ENCODE measurements at places on chromosomes 6 and 20.
A peak's percentile ranks its signal among the peaks of the same experiment; 100 is the strongest.

DNA sequence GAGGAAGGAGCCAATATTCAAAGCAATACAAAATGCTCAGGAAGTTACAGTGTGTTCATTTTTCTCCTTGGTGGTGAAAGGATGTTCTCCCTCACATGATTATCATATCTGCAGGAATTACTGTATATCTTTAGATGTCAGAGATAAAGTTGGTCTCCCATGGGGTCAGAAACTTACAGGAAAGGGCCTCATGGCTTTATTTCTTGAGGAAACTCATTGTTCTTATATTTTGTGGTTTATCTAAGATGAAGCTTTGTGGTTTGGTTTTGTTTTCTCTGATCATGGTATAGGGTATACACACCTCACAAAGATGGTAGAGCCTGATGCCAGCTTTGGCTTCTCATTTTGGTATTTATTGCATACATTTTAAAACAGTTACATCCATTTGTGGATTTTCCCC is 100.5 kb upstream of the STXBP5 start:
- DNase-seq = no peak

DNA sequence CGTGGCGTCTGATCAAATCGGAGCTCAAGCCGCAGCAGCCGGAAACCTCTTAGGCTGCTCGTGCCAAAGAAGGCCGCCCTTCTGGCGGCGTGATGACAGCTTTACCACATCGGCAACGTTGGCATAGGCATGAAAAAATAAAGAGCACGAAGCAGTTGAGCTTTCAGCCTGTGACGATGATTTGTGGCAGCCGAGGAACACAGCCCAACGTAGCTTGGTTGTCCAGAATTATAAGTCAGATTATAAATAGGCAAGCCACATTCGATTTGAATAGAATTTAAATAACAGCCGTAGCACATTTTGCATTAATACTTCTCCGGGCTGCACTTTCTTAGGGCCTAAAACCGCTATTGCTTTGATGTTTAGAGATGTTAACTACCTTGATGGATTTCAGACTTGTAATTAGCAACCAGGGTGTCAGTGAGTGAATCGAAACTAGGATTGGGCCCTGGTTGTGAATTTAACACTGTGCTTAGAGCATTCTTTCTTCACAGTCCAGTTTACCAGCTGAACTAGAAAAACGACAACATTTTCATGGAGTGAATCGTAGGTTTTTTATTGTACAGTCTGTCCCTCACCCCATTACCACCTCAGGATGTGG is 864 bp upstream of the BCLAF1 start:
- DNase-seq = peak; percentile 52

DNA sequence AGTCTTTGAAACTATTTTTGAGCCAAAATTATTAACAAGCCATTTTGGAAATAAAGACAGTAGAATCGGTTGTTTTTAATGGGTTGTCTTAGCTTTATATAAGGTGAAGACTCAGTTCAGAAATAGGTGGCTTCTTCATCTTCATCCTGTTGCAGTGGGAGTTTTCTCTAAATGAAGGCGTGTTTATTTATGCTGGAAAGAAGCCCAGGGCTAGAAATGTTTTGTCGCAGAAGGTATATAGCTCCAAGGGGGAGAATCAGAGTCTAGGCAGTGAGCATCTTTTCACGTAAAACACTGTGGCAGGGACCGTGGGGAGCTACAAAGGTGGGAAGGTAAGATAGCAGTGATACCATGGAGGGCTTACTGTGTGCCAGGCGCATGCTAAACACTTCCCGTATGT is 34.3 kb downstream of the FARS2 start:
- DNase-seq = no peak

DNA sequence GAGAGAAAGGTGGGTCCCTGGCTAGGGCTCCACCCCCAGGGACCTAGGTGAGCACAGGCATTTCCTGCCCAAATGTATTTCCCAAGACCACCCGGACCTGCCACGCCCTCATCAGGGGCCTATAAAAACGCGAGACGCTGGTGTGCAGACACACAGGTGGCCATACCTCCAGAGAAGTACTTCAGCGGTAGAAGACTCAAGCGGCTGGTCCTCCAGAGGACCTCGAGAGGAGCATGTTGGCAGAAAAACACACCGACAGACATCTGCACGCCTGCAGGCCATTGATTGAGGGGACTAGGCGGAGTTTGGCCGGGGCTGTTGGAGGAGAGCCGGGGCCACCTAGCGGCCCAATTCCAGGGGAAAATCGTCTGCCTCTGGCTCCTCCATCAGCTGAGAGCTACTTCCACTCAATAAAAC is 695.8 kb upstream of the MMS22L start:
- DNase-seq = no peak

- DNase-seq = no peak
Observed at GRCh38 chr6:36131511-36132245, 1.4 kb downstream of the MAPK13 start.

- DNase-seq = no peak
Observed at GRCh38 chr6:134830194-134830593, 119.7 kb downstream of the ALDH8A1 start.

- DNase-seq = peak; percentile 50
Observed at GRCh38 chr6:94349227-94349626, 929.9 kb upstream of the EPHA7 start.

GRCh38 chr6:134035823-134036296 is 16.6 kb downstream of the SLC2A12 start:
- DNase-seq = no peak

DNA sequence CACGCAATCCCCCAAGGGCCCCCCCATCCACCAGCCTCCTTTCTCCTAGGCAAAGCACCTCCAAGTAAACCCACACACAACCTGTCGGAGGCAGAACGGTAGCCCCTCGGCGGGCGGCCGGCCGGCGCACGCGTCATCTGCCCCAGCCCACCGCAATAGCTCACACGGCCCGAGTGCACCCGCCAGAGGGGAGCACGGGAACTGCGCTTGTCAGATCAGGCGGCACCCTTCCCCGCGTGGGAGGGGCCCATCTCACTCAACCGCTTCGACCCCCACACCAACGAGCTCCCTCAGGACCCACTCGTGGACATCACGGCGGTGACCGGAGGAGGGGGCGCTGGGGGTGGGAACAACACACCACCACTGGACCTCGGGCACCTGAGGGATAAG is 767.9 kb upstream of the DEFB115 start:
- DNase-seq = no peak

DNA sequence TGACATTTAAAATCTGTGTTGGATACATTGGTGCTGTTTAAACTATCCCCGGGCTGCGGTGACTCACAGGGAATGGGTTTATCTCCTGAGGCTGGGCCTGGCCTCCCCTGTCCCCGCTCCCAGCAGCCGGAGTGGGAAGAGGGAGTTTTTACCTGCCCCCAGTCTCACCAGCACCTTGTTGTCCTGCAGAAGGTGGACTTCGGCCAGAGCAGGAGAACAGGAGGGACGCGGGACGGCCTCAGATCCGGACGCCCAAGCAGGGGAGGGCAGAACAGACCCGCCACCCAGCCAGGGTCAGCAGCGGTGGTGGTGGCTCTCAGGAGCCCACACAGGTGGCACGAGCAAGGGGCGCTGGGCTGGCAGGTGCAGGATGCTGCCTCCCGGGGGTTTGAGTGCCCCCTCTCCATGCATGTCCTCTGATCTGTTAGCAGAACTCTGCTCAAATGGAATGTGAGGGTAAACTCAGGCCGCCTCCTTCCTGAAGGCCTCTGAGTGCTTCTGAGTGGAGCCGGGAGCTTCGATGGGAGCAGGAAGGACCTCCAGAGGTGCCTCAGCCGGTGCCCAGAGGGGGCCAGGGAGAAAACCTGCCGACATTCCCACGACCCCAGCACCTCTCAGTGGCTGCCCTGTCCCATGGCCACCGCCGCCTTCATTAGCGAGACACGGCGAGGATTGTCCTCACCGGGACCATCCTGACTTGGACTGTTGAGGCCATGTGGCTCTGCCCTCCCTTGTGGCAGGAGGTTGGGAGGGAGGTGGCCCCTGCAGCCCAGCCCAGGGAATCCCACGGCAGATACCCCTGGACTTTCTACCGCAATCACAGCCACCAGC is 43.4 kb upstream of the MRGBP start:
- DNase-seq = no peak

DNA sequence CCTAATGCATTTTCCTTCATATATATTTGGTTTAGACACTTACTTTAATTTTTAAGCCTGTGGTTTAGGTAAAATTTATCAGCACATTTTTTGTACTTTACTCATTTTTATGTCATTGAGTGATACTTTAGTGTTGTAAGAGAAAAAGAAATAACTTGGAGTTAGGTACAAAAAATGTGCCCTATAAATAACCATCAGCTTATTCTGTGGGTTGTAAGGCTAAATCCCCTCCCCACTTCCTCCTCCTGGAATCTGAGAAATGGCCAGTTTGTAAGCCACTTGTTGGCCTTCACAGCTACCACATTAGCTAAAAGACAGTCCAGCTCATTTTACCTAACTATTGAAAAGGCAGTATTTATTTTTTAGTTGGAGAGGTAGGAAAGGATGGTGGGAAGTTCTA is 576.3 kb downstream of the PKHD1 start:
- no peak for DNase-seq

- no peak for DNase-seq
Observed at GRCh38 chr6:123515715-123516114, 121.0 kb downstream of the TRDN start.

GRCh38 chr6:21846541-21847451 is 253.2 kb downstream of the SOX4 start:
- DNase-seq = no peak

DNA sequence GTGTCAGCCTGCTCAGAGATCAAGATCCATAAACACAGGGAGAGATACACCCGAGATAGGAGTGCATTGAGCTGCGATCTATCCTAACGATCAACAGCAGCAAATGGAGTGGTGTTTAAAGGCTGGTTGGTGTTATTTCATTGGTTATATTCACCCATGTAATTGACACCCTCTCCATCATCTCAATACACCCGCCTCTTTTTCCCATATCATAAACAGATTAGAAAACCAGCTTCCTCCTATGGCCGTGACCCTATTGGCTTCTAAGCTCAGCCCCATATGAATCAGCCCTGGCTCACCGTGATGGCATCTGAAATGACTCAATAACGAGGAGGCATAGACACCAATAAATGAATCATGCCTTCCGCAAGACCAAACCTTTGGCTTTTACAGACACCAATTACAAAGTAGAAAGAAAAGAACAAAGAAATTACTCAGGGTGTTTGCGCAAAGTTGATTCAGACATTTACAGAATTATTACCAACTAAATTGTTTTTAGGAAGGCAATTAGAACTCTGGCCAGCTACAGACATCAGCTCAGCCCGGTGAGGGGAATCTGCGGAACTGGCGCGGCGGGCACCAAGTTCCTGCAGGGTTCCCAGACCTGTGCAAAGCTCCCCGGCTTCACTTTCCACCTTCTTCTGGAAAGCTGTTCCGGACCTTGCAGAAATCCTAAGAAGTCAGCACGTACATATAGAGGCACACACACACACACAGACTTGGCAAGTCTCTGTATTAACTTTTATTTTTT is 11.5 kb downstream of the PMEPA1 start:
- no peak for DNase-seq
